NCI-H1417 treated with DMSO at 0.1 percent for 48 hours (cell line): ENCODE measurements at places on chromosomes 7 and 10.

DNA sequence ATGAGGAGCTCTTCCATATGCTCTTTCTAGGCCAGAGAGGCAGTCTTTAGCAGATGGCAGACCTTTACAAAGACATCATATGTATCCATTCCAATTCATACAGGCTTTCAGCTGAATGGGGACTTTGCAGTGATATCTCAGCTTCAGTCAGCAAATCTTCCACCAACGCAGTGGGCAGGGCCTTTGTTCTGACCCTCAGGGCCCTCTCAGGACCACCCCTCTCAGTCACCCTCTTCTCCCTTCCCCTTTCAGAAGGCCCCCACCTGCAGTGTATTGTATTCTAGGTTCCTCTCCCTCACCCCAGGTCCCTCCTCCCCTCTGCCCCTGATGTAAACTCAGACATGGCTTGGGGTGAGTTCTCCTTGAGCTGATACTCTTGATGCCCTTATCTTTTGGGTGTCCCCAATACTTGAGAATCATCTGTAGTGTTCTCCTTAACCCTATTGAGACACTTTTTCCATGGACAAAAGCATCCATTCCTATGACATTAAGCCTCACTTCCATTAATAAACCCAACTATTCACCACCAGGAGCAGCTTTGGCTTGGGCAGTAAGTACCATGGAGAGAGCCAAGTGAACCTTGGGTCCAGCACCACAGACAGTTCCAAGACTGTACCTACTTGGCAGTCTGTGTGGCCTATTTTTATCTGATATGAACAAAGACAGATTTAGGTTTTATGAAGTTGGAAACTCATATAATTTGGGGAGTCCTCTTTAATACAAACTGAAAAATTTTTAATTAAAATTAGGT lies 62.7 kb downstream of the ADCYAP1R1 start:
- no peak for DNase-seq

DNA sequence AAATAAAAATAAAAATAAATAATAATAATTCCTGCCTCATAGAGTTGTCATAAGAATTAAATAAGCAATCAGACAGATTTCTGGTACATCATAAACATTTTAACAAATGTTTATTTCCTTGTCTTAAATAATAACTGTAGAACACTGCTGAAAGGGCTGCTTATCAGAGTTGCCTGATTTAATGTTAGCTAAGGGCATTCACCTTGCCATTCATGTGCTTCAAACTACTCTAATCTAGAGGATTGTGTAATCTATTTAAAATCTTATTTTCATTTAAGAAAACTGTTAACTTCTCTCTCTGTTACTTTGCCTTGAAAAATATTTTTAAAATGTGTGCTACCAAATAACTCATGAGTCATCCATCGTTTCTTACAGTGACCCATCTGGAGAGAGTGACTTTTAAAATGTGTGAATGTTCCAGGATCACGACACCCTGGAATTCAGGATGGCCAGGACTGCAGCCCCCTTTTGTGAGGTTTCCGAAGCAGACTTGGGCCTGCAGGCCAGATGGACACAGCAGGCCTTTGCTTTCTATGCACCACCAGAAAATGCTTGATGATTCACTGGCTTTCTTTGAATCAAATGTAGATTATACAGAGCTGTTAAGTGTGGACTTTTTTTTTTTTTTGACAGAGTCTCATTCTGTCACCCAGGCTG lies 109.1 kb upstream of the TNS3 start:
- no peak for DNase-seq

DNA sequence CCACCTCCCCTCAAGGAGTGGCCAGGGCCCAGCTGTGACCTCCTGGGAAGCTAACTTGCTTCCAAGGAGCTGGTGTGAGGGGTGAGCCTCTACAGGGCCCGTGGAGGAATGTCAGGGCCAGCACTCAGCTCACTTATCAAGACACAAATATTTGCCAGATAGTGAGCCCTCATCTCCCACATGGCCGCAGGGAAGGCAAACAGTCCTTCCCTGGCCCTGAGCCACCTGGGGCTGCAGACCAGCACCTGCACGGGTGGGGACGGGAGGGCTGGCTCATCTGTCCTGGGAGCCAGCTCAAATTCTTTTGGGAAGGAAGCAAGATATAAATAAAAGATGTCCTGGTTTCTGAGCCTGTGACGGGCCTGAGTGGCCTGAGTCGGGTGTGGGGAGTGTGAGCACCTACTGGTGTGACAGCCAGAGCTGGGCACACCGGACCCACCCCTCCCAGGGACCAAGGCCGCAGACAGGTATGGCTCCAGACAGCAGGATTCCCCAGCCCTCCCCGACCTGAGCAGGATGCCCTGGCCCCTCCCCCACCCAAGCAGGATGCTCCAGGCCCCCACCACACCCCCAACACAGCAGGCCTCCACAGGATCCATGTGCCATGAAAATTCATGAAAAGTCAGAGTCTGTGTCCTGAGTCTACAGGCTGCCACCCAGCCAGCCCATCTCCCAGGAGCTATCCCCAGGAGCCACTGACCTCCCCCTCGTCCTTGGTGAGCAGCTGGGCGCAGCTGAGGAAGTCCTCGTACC lies 148.0 kb downstream of the MAPK8 start:
- no peak for DNase-seq

DNA sequence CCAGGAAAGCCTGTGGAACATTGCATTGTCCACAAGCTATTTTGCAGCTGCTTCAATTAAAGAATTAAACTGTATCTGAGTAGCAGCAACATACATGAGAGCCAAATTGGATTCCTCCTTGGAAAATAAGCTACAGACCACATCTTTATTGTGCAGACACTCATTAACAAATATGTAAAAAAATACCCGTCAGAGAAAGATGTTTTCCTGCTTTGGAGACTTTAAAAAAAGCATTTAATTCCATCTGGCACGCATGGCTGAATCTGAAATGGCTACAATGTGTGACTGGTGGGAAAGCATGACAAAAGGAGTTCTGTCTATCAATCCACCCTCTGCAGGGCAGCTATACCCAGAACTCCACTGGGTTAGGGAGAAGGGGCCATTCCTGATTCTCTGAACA lies 73.1 kb upstream of the HPS1 start:
- no peak for DNase-seq

DNA sequence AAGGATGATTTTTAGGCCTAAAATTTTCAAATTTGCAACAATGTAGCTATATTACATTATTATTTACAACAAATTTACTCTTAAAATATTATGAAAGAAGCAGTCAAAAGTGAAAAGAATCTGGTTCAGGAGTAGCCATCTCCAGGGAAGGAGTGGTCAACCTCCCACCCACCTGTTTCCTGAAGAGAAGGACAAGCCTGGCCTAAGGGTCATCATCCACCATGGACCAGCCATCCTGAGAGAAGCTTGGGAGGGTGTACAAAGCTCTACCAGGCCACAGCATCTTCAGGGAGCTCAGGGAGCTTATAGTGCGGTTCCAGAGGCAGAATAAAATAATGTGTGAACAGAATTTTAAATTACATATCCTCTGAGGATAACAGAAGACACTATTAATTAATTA lies 38.1 kb downstream of the COL1A2 start:
- no peak for DNase-seq

GRCh38 chr10:128775743-128776142 lies 649.5 kb upstream of the MKI67 start:
- no peak for DNase-seq

DNA sequence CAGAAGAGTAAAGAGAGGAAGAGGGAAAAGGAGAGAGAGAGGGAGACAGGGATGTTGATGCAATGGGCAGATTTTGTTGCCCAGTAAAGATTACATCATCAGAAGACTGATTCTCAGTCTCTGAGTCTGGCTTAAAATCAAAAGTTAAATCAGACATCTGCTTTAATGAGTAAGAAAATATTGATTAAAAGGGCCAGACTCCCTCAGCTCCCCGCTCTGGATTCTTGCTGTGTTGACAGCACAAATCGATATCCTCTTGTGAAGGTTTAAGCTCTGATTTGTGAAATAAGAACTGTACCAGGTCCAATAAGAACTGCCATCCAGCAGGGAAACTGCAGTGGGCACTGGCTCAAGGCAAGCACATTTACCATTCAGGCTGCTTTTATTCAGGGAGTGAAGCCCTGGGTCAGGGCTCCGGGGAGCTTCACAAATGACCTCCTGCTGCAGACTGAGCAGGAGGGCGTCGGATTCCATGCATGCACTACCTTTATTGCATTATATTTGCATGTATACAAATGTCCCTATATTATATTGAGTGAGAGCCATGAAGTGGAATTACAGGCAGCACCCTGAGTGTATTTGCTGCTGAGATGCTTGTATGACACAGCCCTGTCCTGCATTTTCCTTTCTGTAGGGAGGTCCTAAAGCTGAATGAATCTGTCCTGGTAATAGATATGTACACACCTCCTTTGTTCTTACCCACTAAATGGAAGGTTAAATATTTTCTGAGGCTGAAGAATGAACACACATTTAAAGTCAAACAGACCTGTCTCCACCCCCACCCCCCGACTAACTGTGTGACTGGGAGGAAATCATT lies 401.5 kb downstream of the REEP3 start:
- DNase-seq: peak; percentile 4

GRCh38 chr10:77548157-77548556 lies 89.5 kb downstream of the KCNMA1 start:
- DNase-seq: no peak

DNA sequence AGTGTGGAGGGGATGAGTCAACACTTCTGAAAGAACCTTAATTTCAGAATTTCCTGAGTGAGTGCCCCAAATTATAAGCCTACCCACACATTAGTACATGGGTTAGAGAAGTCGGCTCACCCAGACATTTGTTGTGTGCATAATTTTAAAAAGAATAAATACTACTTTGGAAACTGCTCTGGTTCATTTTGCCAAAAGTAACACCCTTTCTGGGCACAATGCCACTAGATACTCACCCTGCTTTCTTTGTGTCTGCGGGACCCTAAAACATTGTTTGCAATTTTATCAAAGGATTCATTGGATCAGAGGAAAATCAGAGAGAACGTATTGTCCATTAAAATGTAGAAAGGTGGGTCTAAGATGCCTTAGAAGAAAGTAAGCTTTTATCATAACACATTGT lies 245.5 kb upstream of the NRP1 start:
- DNase-seq: no peak

DNA sequence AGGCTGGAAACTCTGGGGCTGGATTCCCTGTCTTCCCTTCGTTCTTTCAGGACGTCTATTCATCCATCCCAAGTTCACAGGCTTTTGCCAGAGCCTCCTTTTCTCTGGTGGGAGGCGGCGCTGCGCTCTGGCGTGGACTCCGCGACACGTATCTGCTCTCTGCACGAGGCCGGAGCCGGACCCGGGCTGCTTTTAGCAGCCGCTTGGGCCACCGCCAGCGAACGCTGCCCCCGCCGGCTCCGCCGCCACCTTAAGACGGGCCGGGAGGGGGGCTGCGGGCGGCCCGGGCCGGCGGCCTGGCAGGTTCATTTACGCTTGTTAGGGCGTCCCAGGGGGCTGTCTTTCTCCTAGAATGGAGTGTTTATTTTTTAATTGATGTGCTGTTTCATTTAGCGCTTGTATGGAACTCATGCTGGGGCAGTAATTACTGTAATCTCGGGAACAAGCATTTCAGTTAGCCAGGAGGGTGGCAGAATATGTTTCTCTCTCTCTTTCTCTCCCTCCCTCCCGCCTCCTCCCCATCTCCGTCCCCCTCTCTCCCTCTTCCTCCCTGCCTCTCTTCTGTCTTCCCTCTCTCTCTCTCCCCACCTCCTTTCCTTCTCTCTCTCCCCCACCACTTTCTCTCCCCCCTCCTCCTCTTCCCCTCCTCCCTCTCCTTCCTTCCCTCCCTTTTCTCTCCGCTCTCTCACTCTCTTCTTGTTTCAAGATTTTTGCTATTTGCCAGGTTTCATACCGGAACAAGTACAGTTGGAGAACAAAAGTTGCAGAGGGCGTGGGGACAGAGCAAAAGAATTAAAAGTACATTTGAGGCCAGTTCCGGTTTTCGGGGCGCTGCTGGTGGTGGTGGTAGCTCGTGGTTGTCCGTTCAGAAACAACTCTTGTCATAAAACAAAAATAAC lies 1.3 kb upstream of the FZD8 start:
- peak; percentile 34 for DNase-seq

GRCh38 chr10:74099836-74100235 lies 50.8 kb downstream of the AP3M1 start:
- no peak for DNase-seq

- no peak for DNase-seq
Measured at GRCh38 chr7:41628901-41629300, 74.0 kb downstream of the INHBA start.

DNA sequence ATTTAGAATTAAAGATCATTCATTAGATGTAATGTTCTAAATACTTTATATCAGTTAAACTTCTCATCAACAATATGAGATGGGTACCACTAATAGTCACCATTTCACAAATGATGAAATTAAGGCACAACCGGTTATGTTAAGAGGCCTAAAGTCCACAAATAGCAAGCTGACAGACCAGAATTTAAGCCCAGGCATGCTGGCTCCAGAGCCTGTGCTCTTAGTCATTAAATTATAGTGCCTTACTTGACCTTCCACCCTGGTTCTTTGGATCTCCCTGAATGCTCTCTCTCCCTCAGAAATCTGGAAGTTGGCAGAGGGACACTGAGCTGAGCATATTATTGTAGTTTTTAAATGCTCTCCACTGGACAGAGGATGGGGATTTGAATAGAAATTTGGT lies 3.6 kb downstream of the LIPN start:
- DNase-seq: no peak

- no peak for DNase-seq
Measured at GRCh38 chr10:78780551-78780961, 288.2 kb upstream of the ZMIZ1 start.

DNA sequence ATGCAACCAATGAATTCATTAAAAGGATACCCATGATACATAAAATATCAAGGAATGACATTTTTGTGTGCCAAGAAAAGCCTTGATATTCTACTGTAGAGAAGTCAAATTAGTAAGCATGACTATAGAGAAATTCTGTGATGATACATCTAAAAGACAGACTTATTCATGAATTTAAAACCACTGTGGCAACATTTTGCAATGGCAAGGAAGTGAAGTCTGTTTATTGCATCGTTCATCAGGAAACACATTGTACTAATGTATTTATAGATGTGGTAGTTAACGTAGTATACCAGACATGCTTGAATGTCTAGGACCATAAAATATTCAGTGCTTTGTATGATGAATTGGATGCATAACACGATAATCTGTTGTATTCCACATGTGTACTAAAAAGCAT lies 9.3 kb upstream of the CLEC5A start:
- DNase-seq: no peak

GRCh38 chr10:71543608-71544170 lies 147.0 kb downstream of the CDH23 start:
- DNase-seq: no peak

DNA sequence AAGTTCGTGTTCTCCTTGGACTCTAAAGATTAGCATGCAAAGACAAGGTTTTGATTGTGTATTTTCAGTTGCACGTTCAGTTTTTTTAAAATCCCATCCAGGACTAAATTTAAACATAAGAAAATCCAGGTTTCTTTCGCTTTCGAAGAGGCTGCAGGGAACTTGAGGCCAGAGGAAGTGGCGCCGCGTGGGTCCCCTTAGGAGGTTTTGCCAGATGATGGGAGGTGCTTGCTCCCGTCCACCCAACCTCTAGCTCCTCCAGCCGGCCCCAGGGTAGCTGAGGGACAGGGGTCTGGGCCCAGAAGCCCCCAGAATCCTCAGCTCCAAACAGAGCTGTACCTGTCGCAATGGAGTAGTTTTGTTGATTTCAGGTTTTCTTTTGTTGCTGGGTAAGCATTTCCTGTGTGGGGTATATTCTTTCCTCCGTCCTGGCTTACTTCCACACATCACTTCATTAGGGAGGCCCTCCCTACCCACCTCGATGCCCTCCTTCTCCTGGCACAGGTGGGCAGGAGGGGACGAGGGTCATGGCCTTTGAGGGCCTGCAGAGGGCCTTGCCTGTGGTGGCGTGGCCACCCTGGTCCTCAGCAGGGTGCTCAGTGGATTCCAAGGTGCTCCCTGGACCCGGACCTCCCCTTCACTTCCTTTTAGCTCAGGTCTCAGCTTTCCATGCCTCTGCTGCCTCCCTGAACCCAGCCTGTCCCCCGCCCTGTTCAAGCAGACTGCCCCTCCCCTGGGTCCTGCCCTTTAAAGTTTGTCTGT lies 32.6 kb downstream of the LHPP start:
- no peak for DNase-seq
